ENCODE measurements at places on chromosomes 2 and 18.

- no peak for DNase-seq
These were observed 91.2 kb downstream of the NEDD4L start for GRCh38 chr18:58135183-58135641.

DNA sequence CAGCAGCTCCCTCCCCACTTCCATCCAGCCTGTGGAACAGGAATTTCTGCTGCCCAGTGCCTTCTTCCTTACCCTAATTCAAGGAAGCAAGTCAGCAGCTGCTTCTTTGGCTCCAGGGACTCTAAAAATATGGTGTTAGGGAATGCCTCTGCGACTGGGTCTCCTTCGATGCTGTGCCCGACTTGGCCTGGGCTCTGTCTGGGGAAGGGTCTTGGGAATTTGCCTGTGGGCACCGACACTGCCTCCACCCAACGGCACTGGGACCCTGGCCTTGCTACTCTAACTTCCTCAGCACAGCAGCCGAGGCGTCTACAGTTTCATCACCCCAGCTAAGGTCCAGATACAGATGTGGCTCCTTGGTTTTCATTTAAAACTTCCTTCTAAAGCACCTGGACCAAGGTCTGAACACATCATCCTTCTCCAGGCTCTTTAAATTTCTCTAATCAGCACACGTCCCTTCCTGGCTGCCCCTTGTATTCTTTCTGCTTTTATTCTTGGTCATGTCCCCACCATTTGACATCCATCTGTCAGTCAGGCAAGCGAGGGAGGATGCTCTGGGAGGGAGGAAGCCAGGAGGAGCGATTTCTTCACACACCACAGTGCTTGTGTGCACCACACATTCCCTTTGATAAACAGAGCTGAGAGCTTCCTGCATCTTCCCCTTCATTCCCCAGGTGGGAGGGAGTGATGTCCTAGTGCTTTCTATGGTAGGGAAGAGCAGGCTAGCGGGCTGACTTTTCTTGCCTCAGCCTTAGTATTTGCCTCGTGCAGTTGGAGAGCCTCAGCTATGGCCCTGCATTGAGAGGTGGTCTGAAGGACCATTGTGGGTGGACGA is 6.8 kb downstream of the LBH start:
- DNase-seq = no peak

DNA sequence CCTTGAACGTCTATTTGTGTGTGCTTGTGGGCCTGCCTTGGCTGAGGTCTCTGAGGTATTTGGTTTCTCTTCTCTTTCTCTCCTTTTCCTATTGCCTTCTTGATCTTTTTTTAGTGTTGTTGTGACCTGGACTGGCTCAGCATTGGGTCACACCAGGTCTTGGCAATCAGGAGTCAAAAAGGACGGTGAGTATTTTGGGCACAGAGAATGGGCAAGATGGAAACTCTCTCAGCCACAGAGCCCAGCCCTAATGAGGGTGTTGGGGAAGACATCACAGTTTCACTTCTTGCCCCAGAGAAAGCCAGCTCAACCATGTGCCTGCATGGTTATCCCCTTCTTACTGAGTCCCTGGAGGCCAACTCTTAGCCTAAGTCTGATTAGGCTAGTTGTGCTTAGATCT is 13.7 kb upstream of the INO80C start:
- DNase-seq = no peak

- no peak for DNase-seq
These were observed 2.7 kb downstream of the XPO1 start for GRCh38 chr2:61535449-61535848.

DNA sequence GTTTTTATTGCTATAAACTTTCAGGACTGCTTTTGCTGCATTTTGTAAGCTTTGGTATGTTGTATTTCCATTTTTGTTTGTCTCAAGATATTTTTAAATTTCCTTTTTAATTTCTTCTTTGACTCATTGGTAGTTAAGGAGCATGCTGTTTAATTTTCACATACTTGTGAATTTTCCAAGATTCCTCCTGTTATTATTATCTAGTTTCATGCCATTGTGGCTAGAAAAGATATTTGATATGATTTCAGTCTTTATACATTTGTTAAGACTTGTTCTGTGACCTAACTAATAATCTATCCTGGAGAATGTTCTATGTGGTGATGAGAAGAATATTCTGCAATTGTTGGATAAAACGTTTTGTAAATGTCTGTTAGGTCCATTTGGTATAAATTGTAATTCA is 62.1 kb downstream of the NUP35 start:
- no peak for DNase-seq

DNA sequence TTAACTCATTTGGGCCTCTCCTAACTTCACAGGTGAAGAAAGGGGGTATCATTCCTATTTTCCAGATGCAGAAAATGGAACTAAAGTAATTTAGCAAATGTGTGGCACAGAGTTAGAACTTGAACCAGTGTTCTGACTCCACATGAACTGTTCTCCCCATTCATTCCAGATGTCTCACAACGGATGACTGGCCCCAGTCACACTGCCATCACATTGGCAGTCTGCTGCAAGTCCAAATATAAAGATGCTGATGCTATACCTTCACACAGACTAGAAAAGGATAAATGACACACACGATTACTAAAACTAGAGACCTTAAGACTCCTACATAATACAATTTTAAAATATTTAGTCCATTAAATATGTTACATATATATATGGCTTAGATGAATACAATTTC is 195.7 kb downstream of the NBAS start:
- DNase-seq = no peak

DNA sequence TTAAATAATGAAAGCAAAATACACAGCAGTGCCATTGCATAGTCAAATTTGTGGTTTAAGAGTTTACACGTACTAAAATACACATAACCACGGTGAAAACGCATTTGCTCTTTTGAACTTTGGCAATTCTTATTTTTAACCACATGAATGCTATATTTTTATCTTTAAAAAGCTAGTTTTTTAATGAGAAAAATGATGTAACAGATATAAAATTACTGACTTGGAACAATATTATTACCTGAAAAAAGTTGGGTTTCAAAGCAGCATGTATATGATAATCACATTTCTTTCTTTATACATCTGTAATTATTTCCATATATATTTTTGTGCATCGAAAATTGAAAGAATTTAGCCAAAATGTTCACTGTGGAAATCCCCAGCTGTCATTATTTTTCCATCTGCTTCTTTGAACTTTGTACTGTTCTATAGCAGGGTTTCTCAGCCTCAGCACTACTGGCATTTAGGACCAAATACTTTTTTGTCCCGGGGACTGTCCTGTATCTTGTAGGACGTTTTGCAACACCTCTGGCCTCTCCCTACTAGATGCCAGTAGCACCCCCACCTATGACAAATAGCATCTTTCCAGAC is 75.9 kb upstream of the CAB39 start:
- no peak for DNase-seq
